ENCODE measurements at places on chromosomes 6 and 20.

- DNase-seq = no peak
Measured at GRCh38 chr6:163189609-163190008, 224.9 kb upstream of the QKI start.

- no peak for DNase-seq
Measured at GRCh38 chr6:151733680-151734320, 73.7 kb upstream of the ESR1 start.

- no peak for DNase-seq
Measured at GRCh38 chr6:142412658-142413057, 110.9 kb downstream of the ADGRG6 start.

- DNase-seq = no peak
Measured at GRCh38 chr6:105867821-105868220, 218.3 kb upstream of the PRDM1 start.

DNA sequence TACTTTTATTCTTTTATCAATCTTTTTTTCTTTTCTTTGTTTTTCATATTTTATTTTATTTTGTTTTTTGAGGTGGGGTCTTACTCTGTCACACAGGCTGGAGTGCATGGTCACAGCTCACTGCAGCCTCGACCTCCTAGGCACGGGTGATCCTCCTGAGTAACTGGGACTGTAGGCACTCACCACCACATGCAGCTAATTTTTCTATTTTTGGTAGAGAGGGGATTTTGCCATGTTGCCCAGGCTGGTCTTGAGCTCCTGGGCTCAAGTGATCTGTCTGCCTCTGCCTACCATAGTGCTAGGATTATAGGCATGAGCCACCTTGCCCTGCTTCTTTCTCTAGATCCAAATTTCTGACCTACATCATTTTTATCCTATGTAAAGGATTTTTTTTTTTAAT lies 153.2 kb downstream of the CDKAL1 start:
- no peak for DNase-seq

- no peak for DNase-seq
Measured at GRCh38 chr6:15166121-15166520, 79.7 kb upstream of the JARID2 start.

DNA sequence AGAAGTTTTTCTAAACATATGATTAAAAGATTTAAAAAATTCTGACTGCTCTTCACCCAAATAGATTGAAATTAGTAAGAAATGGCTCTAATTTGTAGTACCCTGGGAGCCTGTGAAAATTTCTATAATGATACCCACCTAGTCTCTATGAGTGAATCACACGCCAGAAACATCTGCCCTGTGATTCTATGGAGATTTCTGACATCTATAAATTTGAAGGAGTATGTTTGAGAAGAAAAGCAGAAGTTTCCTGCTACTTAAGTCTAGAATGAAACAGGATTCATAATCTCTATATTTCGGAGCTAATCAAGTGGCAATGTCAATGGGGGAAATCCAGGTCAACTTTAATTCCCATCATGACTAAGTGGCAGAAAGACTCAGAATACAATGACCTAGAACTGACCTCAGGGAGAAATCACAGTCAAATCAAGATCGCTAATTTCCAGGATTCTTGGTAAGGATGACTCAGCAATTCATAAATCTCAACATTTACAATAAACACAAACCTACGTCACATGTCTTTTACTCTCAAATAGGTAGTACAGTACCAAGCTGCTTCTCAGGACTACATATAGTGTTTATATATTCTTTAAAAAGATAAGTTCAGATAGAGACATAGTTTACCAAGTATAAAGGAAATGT lies 186.2 kb upstream of the TNFAIP3 start:
- no peak for DNase-seq

- no peak for DNase-seq
Measured at GRCh38 chr20:14853079-14853478, 515.7 kb upstream of the FLRT3 start.

DNA sequence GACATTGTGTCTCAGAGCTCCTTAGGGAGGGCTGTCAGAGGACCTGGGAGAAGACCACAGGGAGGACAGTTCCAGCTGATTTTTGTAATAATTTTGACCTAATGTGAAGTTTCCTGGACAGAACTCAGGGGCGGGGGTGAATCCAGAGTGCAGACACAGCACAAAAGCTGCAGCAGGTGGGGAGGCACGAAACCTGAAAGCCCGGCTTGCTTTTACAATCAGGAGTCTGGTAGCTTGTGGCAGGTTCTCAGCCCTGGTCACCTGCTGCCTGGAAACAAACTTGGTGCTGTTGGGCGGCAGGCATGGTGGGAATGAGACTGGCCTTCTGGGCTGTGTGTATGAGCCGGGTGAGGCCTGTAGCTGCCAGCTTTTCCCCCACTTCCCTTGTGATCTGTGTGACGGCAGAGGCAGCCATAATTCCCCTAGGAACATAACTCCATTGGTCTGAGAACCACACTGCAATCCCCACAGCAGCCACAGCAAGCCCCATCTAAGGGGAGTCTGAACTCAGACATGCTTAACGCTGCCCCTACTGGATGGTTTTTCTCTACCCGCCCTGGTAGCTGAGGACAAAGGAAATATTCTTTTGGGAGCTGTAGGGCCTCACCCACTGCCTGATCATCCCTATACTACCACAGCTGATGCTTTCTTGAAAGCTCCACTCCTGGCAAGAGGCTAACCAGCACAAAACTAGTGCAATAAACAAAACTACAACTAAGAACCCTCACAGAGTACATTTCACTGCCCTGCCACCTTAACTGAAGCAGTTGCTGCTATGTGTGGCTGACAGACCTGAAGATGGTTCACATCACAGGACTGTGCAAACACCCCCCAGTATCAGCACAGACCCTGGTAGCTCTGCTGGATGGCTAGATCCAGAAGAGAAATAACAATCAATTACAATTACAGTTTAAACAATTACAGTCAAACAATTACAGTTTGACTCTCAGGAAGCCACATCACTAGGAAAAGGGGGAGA lies 1055.1 kb upstream of the GJE1 start:
- DNase-seq = peak; percentile 26

DNA sequence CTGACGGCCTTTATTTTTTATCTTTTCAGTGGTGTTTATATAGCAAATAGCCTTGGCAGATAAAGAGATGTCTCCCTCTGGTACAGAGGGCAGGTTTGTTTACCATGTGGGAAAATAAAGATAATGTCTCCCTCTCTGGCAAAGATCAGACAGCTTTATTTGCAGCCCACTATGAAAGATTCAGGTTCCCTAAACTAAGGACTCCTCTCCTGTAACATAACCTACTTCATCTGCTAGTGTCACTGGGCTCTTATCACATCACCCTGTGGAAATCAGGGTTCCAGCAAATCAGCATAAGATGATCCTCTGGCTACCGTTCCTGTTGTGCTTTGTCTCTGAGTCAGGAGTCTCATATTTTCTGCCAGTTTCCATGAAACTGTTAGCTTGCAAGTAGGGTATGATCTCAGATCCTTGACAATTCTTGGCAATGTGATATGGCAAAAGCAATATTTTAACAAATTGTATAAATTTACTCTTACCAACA lies 3.1 kb downstream of the FBXL4 start:
- no peak for DNase-seq

- no peak for DNase-seq
Measured at GRCh38 chr6:128598571-128598970, 78.2 kb upstream of the PTPRK start.

- DNase-seq = no peak
Measured at GRCh38 chr6:130244728-130245127, 22.0 kb upstream of the SAMD3 start.

GRCh38 chr20:10573273-10573950 lies 100.4 kb downstream of the JAG1 start:
- no peak for DNase-seq

GRCh38 chr6:128339635-128340450 lies 180.6 kb downstream of the PTPRK start:
- DNase-seq = no peak

- DNase-seq = no peak
Measured at GRCh38 chr6:168451805-168452517, 11.0 kb downstream of the SMOC2 start.

- no peak for DNase-seq
Measured at GRCh38 chr20:48843057-48843806, 15.4 kb upstream of the PREX1 start.

DNA sequence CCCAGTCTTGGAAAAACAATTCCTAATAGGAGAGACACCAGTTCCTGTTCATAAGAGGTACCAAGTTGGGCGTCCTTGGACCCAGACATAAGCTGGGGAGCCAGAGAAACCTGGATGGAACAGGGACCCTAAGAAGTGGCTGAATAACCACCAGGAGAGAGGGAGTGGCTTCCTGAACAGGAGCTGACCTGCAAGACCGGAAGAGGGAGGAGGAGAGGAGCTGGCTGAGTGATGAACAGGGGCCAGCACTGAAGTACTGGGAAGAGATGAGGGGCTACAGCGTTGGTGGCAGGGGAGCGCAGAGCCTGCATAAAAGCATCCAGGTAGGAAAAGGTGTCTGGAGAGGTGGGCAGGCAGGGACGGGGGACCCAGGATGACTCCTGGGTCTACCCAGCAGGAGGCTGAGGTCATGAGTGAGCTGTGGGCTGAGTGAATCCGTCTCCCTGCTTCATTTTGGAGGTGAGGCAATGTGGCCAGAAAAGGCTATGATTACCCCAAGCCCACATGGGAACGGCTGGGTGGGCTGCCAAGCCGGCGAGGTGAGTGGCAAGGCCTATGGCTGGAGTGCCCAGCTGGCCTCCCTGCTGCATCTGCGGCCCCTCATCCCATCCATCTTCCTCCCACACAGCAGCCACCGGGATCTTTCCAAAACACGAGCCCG lies 34.4 kb upstream of the ZFAND3 start:
- DNase-seq = no peak

- DNase-seq = no peak
Measured at GRCh38 chr6:44060612-44061374, 66.5 kb downstream of the MRPL14 start.

- DNase-seq = no peak
Measured at GRCh38 chr6:126672649-126673048, 332.7 kb downstream of the CENPW start.

GRCh38 chr6:52872031-52872430 lies 31.4 kb upstream of the GSTA5 start:
- DNase-seq = no peak

DNA sequence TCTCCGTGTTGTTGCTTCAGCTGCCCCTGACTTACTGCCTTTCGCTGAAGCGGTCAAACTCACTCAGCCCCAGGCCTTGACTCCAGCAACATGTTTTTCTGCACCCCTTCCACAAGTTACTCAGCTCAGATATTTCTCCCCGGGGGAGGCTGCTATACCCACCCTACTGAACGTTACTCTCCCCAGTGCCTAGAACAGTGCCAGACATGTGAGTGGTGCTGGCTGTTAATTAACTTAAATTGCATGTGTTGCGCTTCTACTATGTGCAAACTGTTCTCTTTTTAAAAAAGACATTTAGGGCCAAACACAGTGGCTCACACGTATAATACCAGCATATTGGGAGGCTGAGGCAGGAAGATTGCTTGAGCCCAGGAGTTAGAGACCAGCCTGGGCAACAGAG lies 41.2 kb upstream of the DOK5 start:
- DNase-seq = no peak

Measured in stimulated activated CD8-positive, alpha-beta memory T cell treated with anti-CD3 and anti-CD28 coated beads, Interleukin-4, amount 100 ng/mL, for 48 hours (primary cell).